Naive thymus-derived CD4-positive, alpha-beta T cell (primary cell): ENCODE measurements at places on chromosomes 13 and 19.

- DNase-seq, result no peak
Observed at GRCh38 chr13:29909975-29910674, 59.7 kb upstream of the UBL3 start.

DNA sequence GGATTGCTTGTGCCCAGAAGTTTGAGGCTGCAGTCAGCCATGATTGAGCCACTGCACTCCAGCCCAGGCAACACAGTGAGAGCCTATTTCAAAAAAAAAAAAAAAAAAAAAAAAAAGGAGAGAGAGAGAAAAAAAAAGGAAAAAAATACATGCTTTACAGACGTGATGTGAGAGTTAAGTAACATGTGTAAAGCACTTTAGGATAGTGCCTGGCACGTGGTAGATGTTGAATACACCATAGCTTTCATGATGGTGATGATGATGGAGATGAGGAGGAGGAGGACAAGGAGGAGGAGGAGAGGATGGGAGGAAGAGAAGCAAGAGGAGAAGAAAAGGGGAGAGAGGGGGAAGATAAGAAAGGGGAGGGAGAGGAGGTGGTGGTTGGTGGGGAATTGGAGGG lies 15.1 kb upstream of the RUBCNL start:
- DNase-seq, result no peak

DNA sequence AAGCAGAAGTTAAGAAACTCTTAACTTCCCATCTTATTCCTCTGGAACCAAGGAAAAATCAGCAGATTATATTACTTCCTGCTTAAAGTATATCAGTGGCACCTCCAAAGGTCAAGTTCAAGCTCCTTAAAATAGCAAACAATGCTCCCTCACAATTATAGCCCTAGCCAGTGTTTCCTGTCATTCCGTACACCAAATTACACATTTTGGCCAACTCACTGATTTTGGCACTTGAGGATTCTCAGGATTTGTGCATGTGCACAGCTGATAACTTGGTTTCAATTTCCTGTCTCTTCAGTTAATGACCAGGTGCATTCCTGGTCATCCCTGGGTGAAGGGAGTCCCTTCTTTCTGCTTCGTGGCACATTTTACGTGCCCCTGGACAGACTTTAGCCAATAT lies 42.0 kb downstream of the TPP2 start:
- no peak for DNase-seq

- DNase-seq, result no peak
Observed at GRCh38 chr13:33168321-33168960, 117.1 kb downstream of the STARD13 start.

GRCh38 chr13:67119481-67119894 lies 110.6 kb downstream of the PCDH9 start:
- no peak for DNase-seq

- peak; percentile 69 for DNase-seq
Observed at GRCh38 chr19:1045247-1045603, 5.3 kb downstream of the ABCA7 start.

DNA sequence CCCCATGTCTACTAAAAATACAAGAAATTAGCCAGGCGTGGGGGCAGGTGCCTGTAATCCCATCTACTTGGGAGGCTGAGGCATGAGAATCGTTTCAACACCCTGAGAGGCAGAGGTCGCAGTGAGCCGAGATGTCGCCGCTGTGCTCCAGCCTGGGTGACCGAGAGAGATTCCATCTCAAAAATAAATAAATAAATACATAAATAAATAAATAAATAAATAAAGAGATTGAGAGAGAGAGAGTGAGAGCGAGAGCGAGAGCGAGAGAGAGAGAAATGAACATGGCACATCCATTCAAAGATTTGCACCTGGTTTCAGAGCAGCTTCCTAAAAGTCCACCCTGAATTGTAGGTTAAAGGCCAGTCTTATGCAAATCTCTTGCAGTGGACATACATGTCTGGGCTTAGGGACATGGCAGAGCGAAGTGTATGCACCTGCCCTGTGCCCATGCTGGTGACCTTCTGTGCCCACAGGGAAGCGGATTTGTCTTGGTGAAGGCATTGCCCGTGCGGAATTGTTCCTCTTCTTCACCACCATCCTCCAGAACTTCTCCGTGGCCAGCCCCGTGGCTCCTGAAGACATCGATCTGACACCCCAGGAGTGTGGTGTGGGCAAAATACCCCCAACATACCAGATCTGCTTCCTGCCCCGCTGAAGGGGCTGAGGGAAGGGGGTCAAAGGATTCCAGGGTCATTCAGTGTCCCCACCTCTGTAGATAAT lies 42.3 kb upstream of the CYP2B6 start:
- no peak for DNase-seq

DNA sequence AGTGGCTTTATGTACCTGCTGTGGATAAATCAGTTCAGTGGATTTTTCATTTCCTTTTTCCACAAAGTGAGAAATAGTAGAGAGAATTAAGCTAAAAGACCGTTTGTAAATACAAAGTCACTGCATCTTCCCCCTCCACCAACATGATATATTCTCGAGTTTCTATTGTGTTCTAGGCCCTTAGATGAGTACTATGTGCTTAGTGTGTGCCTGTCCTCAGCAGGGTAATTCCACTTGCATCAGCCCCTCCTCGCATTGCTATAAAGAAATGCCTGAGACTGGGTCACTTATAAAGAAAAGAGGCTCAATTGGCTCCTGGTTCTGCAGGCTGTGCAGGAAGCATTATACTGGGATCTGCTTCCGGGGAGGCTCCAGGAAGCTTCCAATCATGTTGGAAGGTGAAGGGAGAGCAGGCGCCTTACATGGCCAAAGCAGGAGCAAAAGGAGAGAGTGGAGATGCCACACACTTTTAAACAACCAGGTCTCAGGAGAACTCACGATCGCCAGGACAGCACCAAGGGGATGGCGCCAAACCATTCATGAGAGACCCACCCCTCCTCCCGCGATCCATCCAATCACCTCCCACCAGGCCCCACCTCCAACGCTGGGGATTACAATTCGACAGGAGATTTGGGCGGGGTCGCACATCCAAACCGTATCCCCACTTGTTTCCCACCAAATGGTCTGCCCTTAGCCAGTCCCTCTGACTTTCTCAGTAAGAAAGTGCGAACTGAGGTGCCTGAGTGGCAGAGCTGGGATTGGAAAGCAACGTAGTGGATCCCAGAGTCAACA lies 102.3 kb upstream of the ABCC4 start:
- DNase-seq, result no peak

DNA sequence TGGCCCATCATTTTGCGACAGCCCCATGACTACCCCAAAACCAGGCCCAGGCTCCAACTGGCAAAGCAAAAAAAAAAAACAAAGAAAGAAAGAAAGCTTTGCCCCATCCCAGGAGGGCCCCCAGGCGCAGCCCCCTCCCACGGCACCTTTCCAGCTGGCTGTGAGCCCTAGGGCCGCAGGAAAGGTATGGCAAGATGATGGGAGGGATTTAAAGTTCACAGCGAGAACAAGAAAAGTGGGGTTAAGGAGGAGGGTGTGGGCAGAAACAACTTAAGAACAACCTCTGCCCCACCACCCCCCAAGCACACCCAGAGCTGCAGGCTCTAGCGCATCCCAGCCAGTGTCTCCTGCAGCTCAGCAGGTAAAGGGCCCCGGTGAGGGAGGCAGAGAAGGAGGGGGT lies at the start of gene CYP2F1:
TSS of gene CYP2F1 (plus strand) at position 301 of the 400 bp plus-strand sequence. CDS start 1,757 bp downstream, outside the sequence.
- no peak for DNase-seq

- DNase-seq, result no peak
Observed at GRCh38 chr19:29525901-29526729, at the start of gene VSTM2B. TSS of gene VSTM2B (plus strand) at chr19:29525994. CDS start at chr19:29526584, 590 bp downstream.

DNA sequence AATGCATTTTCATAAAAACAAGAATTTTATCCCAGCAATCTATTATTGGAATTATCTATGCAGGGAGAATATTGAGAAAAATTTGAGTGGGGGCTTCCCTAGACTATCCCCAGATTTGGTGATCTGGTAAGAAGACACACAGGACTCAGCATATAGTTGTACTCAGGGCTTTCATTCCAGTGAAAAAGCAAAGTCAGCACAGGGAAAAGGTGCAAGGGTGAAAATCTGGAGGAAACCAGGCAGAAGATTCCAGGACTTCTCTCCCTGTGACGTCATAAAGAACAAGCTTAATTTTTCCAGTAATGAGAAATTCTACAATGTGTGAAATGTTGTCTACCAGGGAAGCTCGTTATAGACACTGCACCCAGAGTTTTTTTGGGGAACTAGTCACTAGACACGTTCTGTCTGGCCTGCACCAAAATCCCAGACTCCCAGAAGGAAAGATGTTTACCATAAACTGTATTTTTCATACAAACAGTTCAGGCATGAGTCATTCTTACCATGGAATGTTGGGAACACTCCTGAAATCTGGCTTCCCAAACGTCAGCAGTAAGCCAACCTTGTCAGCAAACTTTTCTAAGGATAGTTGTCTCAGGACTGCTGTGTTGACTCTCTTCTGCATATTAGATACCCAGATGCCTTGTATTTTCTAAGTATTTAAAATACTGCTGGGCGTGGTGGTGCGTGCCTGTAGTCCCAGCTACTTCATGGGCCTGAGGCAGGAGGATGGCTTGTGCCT lies 107.4 kb downstream of the DNAJC3 start:
- DNase-seq, result no peak

DNA sequence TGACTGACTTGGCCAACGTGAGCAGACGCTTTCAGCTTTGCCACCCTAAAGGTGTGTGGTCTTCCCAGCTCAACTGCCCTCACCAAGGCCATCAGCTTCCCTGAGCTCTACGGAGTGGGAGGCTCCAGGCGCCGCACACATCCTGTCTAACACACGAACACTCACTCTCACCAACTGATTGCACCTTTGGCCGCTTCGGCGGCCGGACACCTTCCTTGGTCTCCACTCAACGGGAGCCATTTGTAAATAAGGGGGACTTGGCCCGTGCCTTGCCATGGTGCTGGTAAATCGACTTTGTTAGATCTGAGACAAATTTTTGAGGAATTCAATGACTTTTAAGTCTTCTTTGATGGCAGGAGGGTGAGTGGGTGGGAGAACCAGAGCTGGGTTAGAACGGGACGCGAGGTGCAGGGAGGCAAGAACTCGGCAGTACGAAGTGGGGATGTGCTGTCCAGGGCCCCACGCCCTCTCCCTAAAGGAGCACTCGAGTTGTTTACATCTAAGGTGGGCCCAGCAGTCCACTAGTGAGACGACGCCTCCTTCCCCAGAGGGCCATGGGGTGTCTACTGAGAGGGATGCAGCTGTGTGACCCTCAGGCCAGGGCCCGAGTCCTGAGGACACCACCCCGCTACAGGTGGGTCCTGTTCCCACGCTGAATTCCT lies 4.4 kb downstream of the C13orf46 start:
- no peak for DNase-seq

- no peak for DNase-seq
Observed at GRCh38 chr13:45879666-45880065, 28.1 kb upstream of the SIAH3 start.

DNA sequence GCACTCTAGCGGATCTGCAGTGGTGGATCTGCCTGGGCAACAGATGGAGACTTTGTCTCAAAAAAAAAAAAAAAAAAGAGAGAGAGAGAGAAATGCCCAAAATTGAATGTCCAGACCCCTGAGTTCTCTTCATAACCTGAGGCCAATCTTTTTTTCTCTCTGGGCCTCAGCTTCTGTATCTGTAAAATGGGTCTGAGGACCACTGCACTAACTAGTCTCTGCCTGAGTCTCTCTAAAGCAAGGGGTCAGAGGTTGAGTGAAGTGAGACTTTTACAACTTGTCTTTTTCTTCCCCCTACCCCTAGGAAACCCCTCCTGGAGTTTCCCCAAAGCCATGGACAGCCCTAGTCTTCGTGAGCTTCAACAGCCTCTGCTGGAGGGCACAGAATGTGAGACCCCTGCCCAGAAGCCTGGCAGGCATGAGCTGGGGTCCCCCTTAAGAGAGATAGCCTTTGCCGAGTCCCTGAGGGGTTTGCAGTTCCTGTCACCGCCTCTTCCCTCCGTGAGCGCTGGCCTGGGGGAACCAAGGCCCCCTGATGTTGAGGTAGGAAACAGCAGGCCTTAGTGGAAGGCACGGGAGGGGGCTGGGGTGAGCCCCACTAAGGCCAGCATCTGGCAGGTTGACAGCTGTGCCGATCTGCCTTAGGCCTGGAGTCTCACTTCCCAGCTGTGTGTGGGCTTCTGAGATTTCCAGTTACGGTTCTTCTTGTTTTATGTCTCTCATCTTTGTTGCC lies 1.8 kb downstream of the TMEM91 start:
- no peak for DNase-seq

DNA sequence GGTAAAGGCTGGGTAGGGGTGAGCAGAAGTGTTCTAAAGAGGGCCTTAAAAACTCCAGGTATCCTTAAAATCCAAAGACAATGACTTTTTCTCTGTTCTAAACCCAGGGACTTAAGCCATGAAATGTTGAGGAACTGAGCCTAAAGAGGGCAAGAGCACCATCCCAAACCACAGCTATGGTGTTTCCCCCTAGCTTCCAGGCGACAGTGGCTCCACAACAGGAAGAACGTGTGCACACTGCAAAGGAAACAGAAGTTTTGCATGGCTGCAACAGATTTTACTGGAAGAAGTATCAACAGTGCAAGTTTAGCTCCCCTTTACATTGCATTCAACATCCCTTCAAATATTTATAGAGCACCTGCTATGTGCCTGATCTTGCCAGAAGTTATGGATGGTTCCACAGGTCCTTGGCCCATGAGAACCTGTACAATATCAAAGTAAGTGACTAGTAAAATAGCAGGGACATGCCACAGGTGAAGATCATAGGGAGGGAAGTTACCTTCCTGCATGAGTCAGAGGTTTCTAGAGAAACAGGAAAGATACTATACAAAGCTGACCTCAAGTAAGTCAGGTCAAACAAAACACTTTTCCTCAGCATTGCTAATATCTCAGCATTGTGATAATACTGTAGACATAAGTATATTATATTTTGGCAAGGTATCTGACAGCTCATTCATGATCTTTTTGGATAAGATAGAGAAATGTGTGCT lies 8.4 kb upstream of the KCTD12 start:
- DNase-seq, result no peak

- DNase-seq, result no peak
Observed at GRCh38 chr19:13507053-13507611, 853 bp upstream of the CACNA1A start.

DNA sequence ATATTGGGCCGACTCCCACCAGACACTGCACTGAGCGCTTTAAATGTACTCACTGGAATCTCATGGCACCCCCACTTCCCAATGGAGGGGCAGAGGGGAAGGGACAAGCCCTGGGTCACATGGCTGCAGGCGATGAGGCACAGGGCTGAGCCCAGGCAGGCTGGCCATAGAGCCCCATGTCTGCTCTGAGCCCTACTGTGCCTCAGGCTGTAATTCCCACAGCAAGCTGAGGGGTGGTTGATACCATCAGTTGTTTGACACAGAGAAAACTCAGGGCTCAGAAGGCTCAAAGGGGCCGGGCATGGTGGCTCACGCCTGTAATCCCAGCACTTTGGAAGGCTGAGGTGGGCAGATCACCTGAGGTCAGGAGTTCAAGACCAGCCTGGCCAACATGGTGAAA lies 25.1 kb downstream of the RFX1 start:
- DNase-seq, result no peak

- no peak for DNase-seq
Observed at GRCh38 chr13:40445557-40445990, 220.9 kb downstream of the FOXO1 start.
